ENCODE measurements at places on chromosomes 7 and 10.

GRCh38 chr10:6211341-6211670, 8.6 kb downstream of the PFKFB3 start:
- no peak for DNase-seq

- DNase-seq, result no peak
Measured at GRCh38 chr7:1925973-1926907, 256.2 kb downstream of the ELFN1 start.

DNA sequence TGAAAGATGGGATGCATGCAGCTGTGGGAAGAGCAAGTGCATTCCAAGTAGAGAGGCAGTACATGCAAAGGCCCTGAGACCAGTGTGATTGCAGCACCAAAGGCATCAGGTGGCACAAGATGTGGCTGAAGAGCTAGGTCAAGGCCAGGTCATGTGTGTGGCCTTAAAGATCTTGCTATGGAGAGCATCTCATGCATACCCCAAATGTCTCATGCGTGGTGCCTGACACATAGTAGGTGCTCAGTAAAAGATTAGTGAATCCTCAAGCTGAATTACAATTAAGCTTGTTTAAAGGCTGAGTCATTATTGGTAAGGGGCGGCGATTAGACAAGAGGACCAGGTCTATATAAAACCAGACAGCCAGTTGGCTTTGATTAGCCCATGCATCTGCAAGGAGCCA, 336.6 kb downstream of the FGFR2 start:
- DNase-seq, result no peak

DNA sequence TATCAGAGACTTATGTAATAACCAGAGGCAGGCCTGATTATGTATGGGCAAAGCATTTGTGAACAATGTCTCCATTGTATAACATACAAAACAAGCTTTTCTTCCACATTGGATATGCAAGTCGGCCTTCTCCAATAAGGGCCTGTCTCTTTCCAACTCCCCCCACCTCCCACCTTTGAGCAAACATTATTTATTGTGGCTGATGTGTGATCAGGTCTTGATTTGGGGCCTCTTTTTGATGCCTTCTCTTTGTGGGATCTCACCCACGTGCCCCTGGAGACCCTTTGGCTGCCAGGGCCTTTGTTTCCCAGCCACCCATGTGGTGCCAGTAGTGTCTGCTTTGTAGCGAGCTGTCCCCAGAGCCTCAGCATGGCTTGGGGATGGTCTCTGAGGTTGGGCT, 53.0 kb downstream of the TCF7L2 start:
- no peak for DNase-seq

All from activated CD4-positive, alpha-beta T cell treated with anti-CD3 and anti-CD28 coated beads for 24 hours (primary cell).